Naive thymus-derived CD8-positive, alpha-beta T cell (primary cell): ENCODE measurements at places on chromosomes 12 and 14. TPM values are rescaled to one million over a fixed set of nuclear protein-coding genes. Genes with fewer than 3 reads are reported as not detected.

The LTBP2 gene
- polyA plus RNA-seq, result 0.65 TPM

The NRL gene
- polyA plus RNA-seq, result 3.1 TPM

The SLC6A15 gene
- polyA plus RNA-seq, result not detected

The EAPP gene
- polyA plus RNA-seq, result 101 TPM

The TPPP2 gene
- polyA plus RNA-seq, result not detected
